ENCODE measurements at places on chromosomes 5 and 9.

DNA sequence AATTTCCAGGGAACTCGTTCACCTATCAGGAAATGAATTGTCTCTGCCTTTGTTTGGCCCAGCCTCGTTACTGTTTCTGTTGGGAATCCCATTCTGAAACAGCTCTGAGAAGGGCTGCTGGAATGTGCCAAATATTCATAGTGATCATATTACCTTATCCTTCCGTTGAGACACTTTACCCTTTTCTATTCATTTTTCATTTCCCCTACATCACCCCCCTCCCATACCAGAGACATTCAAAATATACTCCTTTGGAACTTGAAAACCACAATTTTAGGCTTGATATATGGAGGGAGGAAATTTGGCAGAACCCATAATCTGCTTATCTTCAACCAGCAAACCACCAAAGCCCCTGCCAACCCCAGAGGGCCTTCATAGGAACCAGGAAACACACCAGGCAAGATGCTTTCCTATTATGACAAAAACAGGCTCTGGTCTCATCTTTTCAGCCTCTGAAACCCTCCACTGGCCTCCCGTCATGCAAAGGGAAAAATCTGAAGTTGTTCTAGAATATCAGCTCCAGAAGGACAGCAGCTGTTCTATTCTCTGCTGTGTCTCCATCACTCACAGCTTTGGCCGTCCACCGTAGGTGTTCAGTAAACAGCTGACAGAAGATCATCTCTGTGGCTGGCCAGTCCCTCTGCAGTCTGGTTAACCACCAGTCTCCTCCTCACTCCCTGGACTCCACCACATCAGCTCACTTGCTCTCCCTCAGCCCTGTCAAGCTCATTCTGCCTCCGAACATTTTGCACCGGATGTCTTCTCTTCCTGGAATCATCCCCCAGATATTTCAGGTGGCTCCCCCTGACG, 217.2 kb upstream of the WWC1 start:
- no peak for DNase-seq

DNA sequence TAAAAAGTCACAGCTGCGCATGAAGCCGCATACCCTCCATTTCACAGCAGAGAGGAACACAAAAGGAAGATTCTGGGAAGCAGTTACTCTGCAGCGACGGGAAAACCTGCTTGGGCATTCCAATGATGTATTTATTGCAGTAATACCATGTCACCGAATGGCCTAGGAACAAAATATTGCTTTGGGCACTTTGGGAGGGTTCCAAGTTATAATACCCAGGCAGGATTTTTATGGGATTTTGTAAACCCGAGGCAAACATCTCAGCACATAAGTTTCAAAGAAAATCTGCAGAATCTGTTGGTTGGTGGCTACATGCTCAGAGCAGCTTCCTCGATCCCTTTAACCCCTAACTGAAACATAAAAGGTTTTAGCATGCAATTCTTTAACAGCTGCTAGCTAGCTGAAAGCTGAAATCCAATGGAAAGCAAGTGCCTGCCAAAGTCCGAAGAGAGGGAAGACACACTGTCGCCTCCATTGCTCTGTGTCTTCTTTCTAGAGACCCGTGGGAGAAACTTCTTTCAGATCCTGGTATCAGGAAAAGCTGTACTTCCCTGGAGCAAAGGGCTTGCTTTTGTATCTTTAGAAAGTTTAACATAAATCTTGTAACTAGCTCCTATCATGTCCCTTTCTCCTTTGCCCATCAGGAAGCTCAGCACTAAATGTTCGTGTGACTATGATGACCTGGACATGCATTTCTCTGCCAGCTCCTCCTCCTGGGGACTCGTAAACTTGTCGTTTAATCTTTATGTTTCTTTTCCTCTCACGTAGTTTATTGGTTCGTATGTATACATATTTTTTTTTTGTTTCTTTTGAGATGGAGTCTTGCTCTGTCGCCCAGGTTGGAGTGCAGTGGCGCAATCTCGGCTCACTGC, 195.0 kb downstream of the MAPKAP1 start:
- no peak for DNase-seq

- DNase-seq: no peak
Measured at GRCh38 chr5:122154910-122155309, 25.6 kb downstream of the ZNF474 start.

DNA sequence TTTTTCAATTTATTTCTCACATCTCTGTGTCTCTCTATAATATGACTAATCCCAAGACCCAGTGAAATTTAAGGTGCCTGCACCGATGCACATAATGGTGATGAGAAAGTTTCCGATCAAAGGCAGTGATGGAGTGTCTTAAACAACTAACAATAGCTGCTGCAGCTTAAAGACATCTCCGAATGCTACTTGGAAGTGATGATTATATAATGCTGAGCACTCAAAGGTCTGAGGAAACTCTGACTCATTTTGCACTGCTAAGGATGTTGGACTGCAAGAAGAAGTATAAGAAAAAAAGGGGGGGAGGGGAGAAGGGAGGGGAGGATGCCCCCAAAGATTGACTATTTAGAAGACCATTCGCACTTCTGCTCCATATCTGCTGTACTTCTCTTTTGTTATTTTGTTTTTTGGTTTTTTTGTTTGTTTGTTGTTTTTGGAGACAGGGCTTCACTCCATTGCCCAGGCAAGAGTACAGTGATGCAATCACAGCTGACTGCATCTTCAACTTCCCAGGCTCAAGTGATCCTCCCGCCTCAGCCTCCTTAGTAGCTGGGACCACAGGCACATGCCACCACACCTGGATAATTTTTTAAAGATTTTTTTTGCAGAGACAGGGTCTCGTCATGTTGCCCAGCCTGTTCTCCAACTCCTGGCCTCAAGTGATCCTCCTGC, 192.2 kb downstream of the HSD17B3 start:
- DNase-seq: no peak

- DNase-seq: no peak
Measured at GRCh38 chr9:88303721-88304451, 84.4 kb upstream of the SPIN1 start.

DNA sequence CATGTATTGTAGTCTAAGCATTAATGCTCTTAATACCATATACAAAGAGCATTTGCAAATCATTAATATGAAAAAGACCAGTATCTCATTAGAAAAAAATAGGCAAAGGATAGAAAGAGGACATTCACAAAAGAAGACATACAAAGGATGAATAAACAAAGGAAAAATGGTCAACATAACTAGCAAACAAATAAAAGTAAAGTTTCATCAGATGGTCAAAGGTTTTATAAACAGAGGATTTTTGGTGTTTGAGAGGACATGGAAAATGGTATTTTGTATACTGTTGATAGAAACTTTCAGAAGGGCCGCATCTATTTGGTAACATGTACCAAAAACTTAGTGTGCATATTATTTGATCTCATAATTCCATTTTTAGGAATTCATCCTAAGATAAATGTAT, 414.8 kb downstream of the PIK3R1 start:
- DNase-seq: no peak

DNA sequence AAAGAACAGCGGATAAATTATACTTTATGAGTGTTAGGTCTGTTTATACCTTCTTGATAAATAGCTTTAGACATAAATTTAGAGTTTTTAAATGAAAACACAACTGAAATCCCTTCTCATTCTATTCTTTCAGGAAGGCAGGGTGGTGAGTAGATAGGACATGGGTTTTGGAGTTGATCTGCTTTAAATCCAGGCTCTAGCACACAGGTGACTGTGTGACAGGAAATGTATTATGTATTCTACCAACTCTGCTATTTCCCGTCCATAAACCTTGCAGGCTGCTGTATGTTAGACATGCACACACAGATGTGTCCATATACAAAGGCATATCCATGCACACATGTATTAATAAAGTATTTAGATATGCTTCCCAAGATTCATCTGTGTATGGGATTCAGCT, 19.3 kb upstream of the CARTPT start:
- no peak for DNase-seq

DNA sequence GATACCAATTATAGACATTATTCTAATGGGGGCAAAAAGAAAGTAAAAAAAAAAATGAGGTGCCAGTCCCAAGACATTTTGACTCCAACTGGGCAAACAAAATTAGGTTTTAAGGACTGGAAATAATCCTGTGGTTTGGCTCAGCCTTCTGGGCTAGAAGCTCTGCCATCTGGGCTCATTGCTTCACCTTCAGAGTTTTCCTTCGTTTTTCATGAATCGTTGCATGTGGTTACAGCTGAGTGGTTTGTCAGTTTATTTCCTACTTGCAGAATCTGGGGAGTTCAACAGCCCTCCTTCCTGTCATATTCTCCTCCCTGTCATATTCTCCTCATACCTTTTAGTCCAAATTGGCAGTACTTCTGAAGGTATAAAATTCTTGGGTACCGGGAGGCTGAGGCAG, 12.0 kb downstream of the UGT3A2 start:
- no peak for DNase-seq

DNA sequence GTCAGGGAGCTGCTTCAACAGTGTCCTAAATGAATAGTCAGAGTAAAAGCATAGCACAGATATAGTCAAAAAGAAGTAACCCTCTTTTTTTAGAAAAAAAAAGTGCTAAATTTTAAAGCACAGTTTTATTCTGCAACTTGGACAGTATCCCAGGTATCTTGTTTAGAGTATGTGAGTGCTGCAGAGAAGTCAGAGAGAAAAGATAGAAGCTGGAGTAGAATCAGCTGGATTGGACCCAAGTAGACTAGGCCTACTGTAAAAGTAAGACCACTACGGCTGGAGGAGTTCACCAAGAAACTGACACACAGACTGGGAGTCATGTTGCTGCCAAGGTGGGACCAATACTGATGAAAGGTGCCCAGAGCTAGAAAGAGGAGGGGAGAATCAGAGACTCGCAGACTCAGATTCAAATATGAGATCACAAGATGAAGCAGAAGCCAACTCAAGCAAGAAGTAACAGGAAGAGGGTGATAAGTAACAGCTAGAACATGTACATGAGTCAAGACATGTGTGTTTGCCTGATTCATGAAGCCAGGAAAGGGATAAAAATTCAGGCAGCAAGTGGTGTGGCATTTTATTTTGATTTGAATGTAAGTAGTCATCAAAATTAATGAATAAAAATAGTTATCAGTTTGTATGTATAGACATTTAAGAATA, 25.6 kb upstream of the TUSC1 start:
- no peak for DNase-seq

DNA sequence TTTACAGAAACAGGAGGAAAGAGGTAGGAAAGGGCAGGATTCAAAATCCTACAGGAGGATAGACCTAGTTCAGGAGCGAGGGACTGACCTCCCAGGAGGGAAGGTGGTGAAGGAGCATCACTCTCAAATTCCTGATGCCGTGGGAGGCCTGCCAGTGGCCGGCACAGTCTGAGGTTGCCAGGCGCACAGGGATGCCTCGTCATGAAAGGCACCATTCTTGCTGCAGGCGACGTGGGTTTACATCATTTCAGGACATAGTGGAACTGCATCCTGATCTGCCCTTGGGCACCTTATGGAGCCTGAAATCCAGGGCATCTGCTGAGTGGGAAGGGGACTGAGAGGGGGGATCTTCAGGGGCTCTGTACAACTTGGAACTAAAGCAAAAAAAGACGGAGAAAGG, 163.2 kb upstream of the S1PR3 start:
- no peak for DNase-seq

DNA sequence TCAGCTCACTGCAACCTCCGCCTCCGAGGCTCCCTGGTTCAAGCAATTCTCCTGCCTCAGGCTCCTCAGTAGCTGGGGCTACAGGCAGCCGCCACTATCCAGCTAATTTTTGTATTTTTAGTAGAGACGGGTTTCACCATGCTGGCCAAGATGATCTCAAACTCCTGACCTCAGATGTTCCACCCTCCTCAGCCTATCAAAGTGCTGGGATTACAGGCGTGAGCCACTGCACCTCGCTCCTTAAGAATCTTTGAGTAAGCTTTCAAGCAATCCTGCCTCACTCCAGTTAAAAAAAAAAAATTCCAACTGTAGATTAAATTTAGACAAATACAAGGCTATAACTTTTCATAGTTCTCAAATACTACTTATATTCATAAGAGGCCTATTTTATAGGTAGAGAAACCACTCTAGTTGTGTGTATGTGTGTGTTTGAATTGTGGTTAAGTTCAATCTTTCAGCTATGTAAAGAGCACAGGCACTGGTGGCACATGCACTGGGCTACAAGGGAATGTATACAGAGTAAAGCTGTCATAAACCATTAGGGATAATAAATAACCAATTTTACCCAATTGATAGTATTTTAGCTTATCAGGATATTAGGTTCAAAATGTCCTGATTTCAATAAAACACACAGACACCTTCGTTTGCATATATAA, 50.6 kb upstream of the RAPGEF6 start:
- no peak for DNase-seq

DNA sequence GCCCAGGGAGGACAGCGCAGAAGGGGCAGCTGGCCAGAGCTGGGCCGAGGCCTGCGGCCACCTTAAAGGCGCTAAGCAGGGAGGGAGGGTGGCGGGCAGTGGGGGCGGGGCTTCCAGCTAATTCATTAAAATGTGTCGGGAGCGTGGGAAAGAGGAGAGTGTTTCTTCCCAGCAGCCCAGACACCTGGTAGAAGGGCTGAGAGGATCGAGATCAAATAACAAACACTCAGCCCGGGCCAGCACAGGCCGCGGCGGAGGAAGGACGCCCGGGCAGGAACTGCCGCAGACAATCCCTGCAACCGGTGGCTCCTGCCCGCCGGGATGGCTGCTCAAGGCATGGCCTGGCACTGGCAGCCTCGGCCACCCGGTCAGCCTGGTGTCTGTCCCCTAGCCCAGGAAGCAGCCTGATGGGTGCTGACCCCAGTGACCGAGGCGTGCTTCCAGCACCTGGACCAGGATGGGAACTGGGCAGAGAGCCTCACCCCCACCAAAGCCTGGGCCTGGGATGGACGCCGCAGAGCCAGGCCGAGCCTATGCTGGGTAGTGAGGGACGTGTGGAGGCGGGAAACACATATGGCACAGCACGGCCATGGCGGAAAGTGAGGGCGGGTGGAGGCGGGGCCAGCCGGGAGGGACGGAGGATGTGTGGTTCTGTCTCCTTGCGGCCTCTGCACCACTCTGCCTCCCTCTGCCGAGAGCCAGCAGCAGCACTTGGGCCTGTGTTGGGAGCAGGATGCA, 3.2 kb upstream of the NRARP start:
- peak; percentile 71 for DNase-seq

DNA sequence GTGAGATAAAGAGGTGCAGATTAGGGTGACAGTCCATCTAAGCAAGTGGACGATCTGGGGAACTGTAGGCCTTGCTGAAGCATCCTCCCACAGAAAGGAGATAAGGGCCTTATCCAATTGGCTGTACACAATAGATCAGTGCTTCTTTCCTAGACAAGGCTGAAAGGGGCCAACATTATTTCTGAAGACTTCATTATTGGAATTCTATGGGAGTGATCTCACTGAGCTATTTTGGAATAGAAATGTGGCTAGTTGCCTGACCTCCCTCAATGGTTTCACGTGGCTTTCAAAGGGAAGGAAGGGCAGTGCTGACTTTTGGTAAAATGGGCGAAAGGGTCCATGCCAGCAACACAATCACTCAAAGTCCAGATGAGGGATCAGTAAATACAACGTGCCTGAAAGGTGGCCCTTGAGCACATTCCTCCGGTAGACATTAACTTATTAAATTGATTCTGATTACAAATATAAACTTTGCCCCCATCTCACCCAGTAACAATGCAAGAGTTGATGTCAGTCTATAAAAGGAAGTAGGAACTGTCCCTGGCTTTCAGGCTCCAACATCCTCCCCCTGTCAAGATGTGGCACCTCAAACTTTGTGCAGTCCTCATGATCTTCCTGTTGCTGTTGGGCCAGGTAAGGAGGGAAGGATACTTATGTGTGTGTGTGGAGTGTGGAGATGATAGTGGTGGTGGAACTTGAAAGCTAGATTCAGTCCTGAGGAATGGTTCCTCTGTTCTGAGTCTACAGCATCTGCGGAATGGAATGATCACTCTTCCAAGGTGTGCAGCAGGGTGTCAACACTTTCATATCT, at the start of gene LEAP2:
Gene LEAP2 (plus strand): TSS at position 550 of the 811 bp plus-strand sequence. CDS start 27 bp downstream, at position 577.
- DNase-seq: no peak

Measured in retina (tissue), 1 donor.